ENCODE measurements at places on chromosomes 16 and 17.

- DNase-seq = no peak
These were observed 439.2 kb upstream of the SOX9 start for GRCh38 chr17:71681427-71682173.

DNA sequence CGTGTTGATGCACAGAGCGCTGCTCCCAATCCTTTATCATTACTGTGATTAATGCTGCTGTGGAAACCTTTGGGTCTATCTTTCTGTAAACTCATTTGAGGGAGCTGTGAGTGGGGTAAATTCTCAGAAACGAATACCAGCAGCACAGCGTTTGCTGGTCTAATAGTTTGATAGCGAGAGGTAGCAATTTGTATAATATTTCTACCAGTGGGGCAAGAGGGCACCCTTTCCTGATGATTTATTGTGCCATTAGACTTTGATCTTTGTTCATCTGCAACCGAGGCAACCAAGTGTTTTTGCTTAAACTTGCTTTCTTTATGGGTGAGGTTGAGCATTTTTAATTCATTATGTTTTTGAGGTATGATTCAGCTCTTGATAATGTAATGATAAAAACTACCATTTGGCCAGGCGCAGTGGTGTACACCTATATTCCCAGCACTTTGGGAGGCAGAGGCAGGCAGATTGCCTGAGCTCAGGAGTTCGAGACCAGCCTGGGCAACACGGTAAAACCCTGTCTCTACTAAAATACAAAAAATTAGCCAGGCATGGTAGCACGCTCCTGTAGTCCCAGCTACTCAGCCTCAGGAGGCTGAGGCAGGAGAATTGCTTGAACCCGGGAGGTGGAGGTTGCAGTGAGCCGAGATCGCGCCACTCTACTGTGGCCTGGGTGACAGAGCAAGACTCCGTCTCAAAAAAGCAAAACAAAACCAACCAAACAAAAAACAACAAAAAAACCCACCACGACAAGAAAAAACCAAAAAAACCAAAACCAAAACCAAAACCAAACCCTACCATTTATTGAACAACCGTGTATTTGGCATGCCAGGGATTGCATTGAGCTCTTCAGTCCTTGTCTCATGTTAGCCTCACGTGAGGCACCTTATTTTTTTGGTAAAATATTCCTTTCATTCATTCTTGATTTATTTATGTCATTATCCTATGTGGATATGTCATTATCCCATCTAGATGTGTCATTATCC is 81.5 kb downstream of the PLCG2 start:
- DNase-seq = no peak

- DNase-seq = no peak
These were observed 14.0 kb upstream of the RBFOX3 start for GRCh38 chr17:79624718-79625478.

DNA sequence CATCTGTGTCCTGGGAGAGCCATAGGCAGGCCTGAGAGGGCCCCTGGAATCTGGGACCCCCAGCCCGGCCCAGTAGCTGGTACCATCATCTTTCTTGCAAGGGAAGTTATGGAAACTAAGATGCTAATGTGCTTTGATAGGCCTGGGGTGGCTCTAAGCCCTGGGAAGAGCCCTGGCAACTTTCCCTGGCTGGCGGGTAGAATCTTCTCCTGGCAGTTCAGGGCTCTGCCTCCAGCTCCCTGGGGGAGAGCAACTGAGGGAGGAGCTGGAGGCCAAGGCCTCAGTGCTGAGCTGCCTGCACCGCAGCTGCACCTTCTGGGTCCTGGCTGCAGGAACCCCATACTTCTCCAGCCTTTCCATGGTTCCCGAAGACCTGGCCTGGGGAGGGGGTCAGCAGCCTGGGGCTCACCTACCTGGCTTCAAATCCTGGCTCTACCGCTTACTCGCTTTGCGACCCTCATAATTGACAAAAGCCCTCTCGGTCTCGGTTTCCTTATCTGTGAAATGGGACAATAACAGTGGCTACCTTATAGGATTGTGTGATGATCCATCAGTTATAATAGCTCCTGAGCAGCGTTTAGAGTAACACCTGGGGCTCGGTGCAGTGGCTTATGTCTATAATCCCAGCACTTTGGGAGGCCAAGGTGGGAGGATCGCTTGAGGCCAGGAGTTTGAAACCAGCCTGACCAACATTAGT is 333.7 kb downstream of the SEC14L1 start:
- DNase-seq = no peak

GRCh38 chr16:89123001-89123830 is 29.6 kb downstream of the ACSF3 start:
- DNase-seq = no peak

DNA sequence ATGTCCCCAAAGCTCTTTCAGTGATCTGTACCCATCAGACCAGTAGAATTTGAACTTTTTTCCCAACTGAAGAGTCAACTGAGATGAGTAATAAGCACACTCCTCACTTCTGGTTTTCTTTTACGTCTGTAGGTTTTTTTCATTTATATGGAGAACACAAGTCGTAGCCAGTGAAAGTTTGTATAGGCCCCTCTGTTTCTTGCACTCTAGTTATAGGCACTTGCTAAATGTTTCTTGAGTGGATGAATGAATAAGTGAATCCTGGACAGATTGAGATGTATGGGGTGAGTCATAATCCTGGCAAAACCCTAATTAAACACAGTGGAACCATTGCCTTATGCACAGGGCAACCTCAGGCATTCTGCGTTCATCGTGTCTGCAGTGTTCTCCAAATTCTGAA is 193.7 kb upstream of the TBX2 start:
- no peak for DNase-seq

GRCh38 chr17:31900877-31901276 is 631 bp downstream of the UTP6 start:
- DNase-seq = no peak

- DNase-seq = no peak
These were observed at the start of gene TMEM100 for GRCh38 chr17:55722742-55723487. TMEM100 (minus strand) TSS chr17:55722864; CDS start chr17:55721070, 1,794 bp downstream.

DNA sequence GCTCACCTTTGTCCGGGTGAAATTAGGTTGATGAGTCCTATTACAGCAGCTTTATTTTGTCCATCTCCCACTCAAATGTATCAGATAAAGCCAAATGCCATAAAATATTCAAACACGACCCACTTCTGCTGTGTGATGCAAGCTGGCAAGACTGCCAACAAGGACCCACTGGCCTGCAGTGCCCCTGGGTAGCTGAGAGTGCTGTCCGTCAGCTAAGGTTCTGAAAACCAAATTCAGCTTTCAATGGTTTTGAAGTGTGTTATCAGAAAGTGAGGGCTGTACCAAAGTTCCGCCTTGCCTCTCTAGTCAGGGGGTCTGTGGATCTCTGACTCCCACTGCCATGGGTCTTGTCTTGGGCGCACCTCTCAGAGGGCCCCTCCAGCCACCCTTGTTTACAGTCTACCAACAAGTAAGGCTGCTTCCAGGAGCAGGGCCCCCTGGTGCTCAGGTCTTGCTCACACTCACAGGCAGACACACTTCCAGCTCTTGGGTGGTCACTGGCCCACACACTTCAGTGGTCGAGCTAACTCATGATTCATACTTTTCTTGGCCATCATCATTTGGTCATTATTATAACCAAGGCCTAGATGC is 10.5 kb upstream of the CCDC182 start:
- no peak for DNase-seq

GRCh38 chr16:27219161-27219560 is 15.8 kb downstream of the KDM8 start:
- DNase-seq = no peak

- no peak for DNase-seq
These were observed 122.5 kb downstream of the CYLD start for GRCh38 chr16:50864386-50864785.

- peak; percentile 73 for DNase-seq
These were observed 720 bp upstream of the ZPBP2 start for GRCh38 chr17:39867084-39867879.

- DNase-seq = no peak
These were observed 199.0 kb downstream of the MSI2 start for GRCh38 chr17:57455063-57455914.

- peak; percentile 30 for DNase-seq
These were observed 24.3 kb upstream of the TMEM220 start for GRCh38 chr17:10754109-10754508.

DNA sequence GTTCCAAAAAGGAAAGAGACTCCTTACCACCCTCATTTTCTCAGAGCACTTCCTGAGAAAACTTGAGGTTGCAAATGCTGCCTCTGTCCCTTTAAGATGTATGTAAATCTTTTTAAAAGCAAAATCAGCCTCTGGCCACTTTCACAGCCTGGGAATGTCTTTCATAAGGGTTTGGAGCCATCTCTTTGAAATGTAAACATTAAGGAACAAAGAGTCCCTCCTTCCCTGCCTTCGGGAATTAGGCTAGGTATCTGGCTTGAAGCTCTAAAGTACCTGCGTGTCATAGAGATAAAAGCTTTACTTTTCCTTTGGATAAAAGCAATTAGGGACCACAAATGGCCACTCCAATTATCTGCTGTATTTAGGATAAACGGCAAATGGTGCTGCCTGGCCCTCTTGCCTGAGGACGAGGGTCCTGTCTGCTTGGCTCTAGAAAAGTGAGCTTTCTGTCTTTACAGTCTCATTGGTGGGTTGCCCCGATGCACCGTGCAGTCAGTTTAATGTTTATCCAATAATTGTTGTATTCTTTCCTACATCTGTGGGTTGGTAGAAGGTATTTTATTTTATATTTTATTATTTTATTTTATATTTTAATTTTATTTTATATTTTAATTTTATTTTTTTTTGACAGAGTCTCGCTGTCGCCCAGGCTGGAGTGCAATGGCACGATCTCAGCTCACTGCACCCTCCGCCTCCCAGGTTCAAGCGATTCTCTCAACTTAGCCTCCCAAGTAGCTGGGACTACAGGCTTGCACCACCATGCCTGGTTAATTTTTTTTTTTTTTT is 23.9 kb downstream of the NLRC3 start:
- DNase-seq = no peak

DNA sequence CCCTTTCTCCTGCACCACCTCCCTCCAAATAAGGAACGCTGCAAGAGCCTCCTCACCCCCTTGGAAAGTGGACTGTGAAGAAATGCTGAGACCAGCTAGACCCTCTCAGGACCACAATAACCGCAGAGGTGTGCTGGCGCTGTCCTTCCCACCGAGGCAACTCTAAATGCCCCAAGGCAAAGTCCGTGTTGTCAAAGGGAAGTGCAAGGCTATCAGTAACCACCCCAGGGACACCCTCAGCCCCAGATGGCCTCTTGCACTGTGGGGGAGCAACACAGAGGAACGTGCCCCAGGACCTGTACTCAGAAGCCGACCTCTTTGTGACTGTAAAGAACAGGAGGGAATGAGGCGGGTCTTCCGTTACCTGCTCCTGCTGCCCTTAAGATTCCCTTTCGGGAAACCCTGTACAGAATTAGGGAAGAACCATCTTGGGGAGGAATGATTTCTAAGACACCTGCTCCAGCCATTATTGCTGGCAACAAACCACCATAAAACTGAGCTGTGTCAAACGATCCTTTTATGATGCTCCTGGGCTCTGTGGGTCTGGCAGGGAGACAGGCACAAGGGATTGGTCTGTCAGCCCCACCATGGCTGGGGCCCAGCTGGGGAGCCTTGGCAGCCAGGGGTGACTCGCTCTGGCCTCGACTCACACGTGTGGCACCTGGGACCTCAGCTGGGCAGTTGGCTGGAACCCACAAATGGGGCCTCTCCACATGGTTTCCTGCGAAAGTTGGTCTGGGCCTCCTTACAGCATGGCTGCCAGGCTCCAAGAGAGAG is 14.6 kb upstream of the MED9 start:
- DNase-seq = no peak

- DNase-seq = no peak
These were observed 13.5 kb downstream of the SOX8 start for GRCh38 chr16:995087-995486.

- no peak for DNase-seq
These were observed 24.0 kb downstream of the CCR7 start for GRCh38 chr17:40541060-40541872.

- DNase-seq = no peak
These were observed 138.4 kb upstream of the GSE1 start for GRCh38 chr16:85474621-85475217.

DNA sequence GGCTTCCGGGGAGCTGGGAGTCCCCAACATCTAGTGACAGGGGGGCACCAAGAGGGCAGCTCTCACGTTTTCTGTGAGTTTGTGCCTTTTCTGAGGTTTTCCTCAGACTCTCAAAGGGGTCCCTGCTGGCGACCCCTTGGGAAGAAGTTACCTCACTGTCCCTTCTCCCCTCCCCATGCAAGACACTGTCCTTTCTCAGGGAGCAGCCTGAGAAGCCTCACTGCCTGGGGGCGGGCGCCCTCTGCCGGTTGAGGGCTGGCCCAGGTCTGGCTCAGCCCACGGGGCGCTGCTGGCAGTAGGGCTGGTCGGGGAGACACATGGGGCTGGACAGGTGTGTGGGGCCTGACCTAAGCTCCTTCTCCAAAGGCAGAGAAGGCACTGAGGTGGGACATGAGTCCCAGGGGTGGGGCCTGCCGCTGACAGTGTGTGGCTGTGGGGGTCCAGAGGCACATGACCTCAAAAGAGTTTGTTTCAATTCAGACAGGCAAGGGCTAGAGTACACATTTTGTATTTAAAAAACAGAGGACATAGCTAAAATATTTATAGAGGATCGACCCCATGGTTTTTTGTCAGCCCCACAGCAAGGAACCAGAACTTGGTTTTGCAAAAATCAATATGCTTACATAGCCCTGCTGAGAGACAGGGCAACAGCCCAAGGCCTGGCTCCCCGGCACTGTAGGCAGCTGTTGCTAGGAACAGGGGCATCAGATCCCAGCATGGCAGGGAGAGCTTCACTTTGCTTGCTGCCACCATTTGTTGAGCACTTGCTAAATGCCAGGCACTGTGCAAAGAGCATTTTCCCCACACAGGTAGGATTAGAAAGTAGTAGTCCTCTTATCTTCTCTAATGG is 18.5 kb upstream of the ALDH3A1 start:
- peak; percentile 80 for DNase-seq

DNA sequence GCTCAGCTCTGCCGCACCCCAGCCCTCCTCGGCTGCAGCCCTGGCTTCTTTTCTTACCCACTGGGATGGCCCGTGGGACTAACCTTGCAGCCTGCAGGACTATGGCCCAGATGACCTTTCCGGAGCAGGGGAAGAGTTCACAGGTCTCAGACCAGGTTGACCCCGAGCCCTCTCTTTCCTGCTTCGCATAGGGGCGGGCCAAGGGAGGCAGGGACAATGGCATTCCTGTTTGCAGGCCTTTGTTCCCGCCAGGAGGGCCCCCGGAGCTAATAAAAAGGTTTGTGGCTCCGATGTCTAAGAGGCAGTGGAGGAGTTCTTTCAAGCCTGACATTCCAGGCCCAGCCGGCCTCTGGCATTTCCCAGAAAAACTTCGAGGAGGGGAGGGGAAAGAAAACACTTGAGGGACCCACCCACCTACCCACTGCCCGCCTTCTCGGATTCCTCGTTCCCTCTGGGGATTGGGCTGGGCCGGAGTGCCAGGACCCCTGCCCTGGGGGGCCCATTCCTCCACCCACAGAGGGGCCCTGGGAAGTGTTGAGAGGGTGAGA is 5.8 kb upstream of the SOCS3 start:
- DNase-seq = no peak

Data from Calu3 (cell line).